Karpas-422 (cell line): ENCODE measurements at places on chromosomes 3 and 15. TPM values are rescaled to one million over a fixed set of nuclear protein-coding genes. Genes with fewer than 3 reads are reported as not detected.

ISLR2 gene
- not detected in 2 replicates for total RNA-seq

RASGRF1 gene
- total RNA-seq, result 3.6 and 10.5 TPM in 2 replicates

WDR49 gene
- total RNA-seq, result 0.58 TPM in 1 of 2 replicates, not detected in the other

IL17RE gene
- not detected in 2 replicates for total RNA-seq

DNA sequence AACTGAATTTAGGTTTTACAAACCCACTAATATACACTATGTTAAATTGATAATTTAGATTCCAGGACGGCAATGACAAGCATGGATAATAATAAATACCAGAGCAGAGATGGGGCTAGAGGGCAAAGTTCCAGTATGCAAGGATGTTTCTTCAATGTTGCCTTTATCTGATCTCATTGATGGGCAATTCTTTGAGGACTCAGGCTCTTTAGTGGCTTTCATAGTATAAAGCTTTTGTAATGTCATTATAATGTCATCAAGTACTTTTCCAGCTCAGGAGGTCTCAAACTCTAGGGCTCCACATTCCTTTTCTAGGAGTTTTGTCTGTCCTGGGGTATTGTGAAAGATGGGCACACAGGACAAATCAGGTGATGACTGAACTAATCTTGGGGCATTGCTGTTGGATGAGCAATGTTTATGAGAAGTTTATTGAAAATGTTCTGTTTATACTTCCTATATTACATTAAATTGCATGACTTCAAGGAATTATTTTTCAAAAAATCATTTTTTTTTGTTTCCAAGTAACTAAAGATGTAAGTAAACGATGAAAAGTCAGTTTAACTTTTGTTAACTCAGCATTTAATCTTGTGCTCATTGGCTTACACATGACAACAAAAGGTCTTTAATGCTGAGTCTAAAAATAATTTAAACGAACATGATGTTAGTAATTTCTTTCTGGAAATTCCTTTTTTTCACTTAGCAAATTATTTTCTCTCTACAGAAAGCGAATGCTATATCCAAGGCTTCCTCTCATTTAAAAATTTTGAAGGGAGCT is 116.4 kb downstream of the OXSM start:
- H3K27me3 ChIP-seq, result no peaks in the 10 kb centered on the region
- H3K4me3 ChIP-seq, result no peak overlapping the region
- H3K4me1 ChIP-seq, result no peaks in the 10 kb centered on the region
- no peaks in the 10 kb centered on the region for H3K36me3 ChIP-seq
- H3K27ac ChIP-seq, result no peak overlapping the region

- no peaks in the 10 kb centered on the region for H3K27me3 ChIP-seq
- no peak overlapping the region for H3K4me3 ChIP-seq
- no peak for DNase-seq
Observed at GRCh38 chr3:157752956-157753786, 250.0 kb upstream of the VEPH1 start.

- no peaks in the 10 kb centered on the region for H3K36me3 ChIP-seq
- H3K4me1 ChIP-seq, result no peaks in the 10 kb centered on the region
- no peaks in the 10 kb centered on the region for H3K27me3 ChIP-seq
- H3K27ac ChIP-seq, result no peak overlapping the region
- no peak for DNase-seq
- H3K4me3 ChIP-seq, result no peak overlapping the region
Observed at GRCh38 chr3:97439373-97439772, 325.2 kb upstream of the ARL6 start.

GRCh38 chr3:170614214-170614966 is 28.5 kb upstream of the SLC7A14 start:
- H3K27me3 ChIP-seq, result no peaks in the 10 kb centered on the region
- H3K4me3 ChIP-seq, result no peak overlapping the region
- no peak for DNase-seq
- no peak overlapping the region for H3K27ac ChIP-seq
- H3K4me1 ChIP-seq, result no peaks in the 10 kb centered on the region
- no peaks in the 10 kb centered on the region for H3K36me3 ChIP-seq

- no peak overlapping the region for H3K4me3 ChIP-seq
- no peaks in the 10 kb centered on the region for H3K27me3 ChIP-seq
- H3K36me3 ChIP-seq, result no peaks in the 10 kb centered on the region
- no peak overlapping the region for H3K27ac ChIP-seq
Observed at GRCh38 chr3:50537421-50538129, 30.0 kb downstream of the C3orf18 start.

DNA sequence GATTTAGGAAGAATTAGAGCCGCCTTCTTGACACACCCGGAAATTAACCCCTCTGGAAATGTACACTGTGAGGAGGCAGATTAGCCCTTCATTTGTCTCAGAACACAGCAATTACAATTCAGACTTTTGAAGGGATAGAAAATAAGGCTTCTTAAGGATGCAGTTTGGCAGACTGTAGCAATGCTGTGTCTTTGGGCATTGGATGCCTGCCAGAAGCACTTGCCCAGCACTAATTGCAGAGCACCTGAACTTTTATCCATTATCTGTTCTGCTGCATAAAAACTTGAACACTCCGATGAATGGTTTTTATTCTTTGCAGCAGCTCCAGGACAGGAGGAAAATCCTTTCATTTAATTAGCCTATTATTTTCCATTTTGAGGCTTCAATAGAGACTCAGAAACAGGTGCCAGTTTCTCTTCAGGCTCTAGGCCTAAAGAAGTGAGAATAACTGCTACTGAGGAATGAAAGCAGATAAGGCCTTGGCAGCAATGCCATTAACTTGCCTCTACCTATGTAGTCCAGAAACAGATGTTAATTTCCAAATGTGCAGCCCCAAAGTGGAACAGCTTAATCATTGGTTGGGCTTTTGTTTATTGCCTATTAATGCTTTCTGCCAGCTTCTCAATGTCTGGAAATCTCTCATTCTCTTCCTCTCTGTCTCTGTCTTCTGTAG is 418.5 kb downstream of the NSUN3 start:
- H3K4me3 ChIP-seq, result no peak overlapping the region
- DNase-seq, result no peak
- no peaks in the 10 kb centered on the region for H3K27me3 ChIP-seq
- no peaks in the 10 kb centered on the region for H3K36me3 ChIP-seq

DNA sequence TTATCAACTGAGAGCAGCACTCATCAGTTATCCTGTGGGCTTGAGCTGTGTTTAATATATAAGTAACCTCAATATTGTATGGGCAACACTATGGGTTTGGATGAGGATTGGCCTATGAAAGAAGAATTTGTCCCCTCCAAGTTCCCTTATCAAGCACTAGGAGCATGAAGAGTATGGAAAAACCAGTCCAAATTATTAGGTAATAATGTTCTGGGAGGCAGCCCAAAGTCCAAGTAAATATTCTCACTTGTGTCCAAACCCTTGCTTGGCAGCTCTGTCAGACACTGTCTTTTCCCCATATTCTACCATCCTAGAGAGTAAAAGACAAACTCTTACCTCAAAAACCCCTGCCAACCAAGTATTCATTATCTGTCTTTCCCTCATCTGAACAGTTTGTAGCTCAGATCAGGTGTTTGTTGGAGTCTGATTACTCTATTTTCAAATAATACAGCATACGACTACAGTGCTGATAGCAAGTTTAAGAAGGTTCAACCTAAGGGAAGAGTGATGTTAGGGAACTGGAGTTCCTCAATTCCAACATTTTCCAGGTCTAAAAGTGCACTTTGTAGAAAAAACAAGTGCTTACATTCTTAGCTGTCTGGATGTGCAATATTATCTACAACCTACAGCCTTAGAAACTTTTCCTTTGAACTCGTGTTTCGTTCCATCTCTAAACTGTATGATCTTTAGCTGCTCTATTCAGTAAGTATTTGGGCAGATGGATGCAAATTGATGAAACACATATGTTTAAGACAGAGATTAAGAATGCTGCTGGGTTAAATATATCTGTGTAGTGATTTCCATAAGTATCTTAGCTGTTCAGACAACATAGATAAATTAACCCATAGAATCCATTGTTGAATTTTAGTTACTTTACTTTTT is 89.7 kb upstream of the PHLDB2 start:
- H3K4me1 ChIP-seq, result peaks cover 80% of the 10 kb centered on the region
- H3K27ac ChIP-seq, result peak overlapping the region; percentile 94
- no peaks in the 10 kb centered on the region; the same call in 1 of the 2 replicates for H3K36me3 ChIP-seq

DNA sequence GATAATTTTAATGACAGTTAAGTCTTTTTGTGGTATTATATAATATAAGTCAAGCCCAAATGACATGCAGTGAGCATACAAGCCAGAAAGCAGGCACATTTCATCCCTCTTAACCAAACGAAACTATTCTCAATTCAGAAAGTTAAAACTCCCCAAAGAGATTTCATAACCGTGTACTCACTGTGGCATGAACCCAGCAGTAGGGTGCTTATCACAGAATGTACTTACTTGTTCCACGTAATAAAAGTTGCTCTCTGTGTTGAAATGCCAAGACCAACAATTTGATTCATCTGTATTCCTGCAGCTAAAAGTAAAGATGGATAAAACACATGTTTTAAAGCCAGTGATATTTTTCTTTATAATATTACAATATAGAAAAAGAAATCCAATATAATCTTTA is 12.1 kb downstream of the GK5 start:
- DNase-seq, result no peak
- no peak overlapping the region for H3K27ac ChIP-seq
- no peak overlapping the region for H3K4me3 ChIP-seq
- H3K4me1 ChIP-seq, result no peaks in the 10 kb centered on the region
- no peaks in the 10 kb centered on the region for H3K27me3 ChIP-seq

- H3K27ac ChIP-seq, result peak overlapping the region; percentile 29; the same call in 1 of the 2 replicates
- DNase-seq, result peak; percentile 71
- no peaks in the 10 kb centered on the region for H3K27me3 ChIP-seq
- peaks cover 27% of the 10 kb centered on the region for H3K4me1 ChIP-seq
Observed at GRCh38 chr15:58690703-58691102, 58.8 kb downstream of the ADAM10 start.

DNA sequence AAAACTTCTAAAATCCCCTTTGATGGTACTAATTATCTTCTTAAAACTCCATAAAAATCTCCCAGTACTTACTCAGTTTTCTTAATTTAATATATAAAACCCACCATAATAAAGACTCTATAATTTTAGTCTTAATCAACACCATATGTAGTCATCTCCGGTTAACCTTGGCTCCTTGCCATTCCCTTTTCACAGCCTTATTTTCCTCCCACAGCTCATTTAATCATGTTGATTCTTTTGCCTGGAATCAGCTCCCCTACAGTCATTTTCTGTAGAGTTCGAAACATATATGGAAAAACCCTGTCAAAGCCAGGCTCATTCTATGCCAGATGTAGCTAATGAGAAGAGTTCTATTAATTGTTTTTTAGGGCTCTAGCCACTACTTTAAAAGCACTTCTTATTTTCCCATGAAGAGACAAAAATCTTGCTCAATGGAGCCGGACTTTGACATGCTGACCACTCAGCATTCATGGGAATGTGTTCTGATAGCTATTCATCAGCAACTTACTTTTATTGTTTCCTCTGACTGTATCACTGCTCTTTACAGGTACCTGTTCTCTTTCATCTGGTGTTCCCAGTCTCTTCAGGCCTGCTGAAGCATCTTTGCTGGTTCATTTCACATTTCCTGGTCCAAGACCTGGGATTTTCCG is 573.4 kb downstream of the NAALADL2 start:
- no peaks in the 10 kb centered on the region for H3K4me1 ChIP-seq
- no peak overlapping the region for H3K4me3 ChIP-seq
- H3K27me3 ChIP-seq, result no peaks in the 10 kb centered on the region
- H3K36me3 ChIP-seq, result no peaks in the 10 kb centered on the region

DNA sequence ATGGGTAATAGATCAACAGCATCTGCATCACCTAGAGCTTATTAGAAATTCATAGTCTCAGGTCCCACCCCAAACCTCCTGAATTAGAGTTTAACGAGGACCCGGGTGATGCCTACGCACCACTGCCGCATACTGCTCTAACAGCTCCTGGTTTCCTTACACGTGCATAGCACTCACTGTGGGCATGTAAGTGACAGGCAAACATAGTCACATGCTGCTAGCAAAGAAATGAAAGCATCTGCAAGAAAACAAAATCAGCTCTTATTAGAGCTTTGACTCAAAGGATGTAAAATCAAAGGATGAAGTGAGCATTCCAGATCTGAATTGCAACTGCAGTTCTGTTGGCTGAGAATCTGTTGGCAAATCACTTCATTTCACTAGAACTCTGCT is 19.1 kb upstream of the RIOX2 start:
- H3K27ac ChIP-seq, result no peak overlapping the region
- DNase-seq, result no peak
- H3K36me3 ChIP-seq, result no peaks in the 10 kb centered on the region
- no peaks in the 10 kb centered on the region for H3K27me3 ChIP-seq
- no peak overlapping the region for H3K4me3 ChIP-seq

DNA sequence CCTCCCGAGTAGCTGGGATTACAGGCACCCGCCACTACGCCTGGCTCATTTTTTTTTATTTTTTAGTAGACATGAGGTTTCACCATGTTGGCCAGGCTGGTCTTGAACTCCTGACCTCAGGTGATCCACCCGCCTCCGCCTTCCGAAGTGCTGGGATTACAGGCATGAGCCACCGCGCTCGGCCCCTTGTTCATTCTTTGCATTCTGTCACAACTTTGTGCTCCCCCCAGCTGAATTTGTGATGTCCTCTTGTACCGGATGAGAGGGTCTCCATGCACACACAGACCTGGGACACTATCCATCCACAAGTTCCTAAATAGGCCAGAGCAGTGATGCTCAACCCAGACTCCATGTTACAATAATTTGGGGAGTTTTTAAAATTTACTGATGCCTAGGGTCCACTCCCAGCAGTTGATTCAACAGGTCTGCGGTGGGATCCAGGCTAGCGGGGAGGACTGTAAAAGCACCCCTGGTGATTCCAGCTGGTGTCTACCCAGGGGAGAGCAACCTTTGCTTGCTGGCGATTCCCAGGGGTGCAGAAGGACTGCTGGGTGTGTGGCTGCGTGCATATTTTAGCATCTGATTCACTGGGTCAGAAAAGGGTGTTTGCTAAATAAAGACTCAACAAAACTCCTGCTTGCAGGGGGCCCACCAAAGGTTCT is 1.0 kb downstream of the RASSF1 start:
- H3K36me3 ChIP-seq, result peaks cover 13% of the 10 kb centered on the region
- no peaks in the 10 kb centered on the region for H3K27me3 ChIP-seq
- H3K4me3 ChIP-seq, result peak overlapping the region; percentile 95

GRCh38 chr15:39672666-39673065 is 91.8 kb downstream of the THBS1 start:
- H3K4me3 ChIP-seq, result no peak overlapping the region
- H3K27ac ChIP-seq, result no peak overlapping the region
- no peaks in the 10 kb centered on the region for H3K36me3 ChIP-seq
- no peaks in the 10 kb centered on the region; the same call in 1 of the 2 replicates for H3K4me1 ChIP-seq

DNA sequence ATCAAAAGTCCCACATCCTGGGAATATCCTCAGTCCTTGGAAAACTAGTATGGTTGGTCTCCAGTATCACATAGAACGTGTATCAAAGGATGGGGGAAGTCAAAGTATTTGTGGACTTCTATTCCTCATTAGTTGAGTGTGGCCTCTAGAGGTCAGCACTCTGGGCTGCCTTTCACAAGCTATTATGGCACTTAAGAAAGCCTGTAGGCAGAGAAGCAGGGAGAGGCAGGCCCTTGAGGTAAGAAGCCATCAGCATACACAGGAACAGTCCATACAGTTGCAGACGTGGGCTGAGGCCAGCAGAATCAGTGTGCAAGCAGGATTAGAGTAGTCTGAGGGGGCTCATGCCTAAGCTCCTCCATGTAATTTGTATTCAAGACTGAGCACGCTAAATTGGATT is 341.7 kb downstream of the CLSTN2 start:
- H3K4me3 ChIP-seq, result no peak overlapping the region
- DNase-seq, result peak; percentile 73
- H3K27me3 ChIP-seq, result no peaks in the 10 kb centered on the region
- H3K4me1 ChIP-seq, result no peaks in the 10 kb centered on the region
- no peak overlapping the region for H3K27ac ChIP-seq
